ENCODE measurements at places on chromosomes 1 and 21.

GRCh38 chr1:6497215-6497866, 5.9 kb upstream of the PLEKHG5 start:
- no peak for DNase-seq

DNA sequence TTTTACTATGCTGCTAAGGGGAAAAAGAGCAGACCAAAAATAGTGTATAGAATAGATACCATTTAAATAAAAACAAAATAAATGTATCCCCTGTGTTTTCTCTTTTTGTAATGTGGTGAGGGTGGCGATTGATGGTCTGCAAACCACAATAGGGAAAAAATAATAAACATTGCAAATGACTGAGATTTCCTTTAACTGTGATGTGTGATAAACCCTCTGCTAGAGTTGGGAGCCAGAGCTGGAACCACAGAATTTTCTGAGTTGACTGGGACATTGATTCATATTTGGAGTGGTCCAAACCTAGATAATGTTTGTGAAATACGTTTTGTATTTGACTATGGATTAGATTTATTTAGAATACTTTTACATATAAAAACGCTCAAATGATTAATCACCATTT, 70.6 kb upstream of the PTGFR start:
- DNase-seq: no peak

- no peak for DNase-seq
Measured at GRCh38 chr1:20735581-20736111, 3.1 kb upstream of the SH2D5 start.

DNA sequence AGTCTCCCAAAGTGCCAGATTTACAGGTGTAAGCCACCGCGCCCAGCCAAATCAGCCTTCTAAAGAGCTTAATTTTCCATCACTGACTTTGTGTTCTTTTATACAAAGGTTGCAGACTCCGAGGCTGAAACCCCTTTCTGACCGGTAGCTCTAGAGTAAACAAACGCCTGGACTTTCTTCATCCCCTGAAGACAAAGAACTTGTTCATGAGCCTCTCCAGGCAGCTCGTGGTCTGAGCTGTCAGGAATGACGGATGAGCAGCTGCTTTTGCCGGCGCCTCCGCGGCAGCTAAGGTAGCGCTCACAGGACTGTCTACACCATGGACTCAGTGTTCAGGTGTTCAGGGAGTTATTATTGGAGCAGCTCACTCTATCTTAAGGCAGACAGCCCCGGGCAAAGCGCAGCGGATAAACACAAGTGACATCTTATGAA, 128.5 kb upstream of the ERRFI1 start:
- no peak for DNase-seq

GRCh38 chr1:22164841-22165808, 22.2 kb upstream of the WNT4 start:
- DNase-seq: no peak

DNA sequence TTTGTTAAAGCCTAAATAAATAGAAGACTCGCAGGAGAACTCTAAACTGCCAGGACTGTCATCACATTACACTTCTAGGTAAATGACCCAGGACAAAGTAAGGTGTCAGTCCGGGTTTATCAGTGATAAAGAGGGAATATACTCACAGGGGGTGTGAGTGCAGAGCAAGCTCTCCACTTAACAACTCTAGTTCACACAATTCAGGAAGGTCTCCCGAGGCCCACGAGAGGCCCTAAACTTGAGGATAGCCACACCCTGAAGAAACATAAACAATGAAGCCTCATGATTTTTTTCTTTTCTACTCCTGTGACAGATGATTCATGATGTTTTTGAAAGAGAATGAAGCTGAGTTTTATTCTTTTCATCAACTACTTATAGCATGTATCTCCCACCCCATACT, 65.6 kb upstream of the EXO1 start:
- no peak for DNase-seq

DNA sequence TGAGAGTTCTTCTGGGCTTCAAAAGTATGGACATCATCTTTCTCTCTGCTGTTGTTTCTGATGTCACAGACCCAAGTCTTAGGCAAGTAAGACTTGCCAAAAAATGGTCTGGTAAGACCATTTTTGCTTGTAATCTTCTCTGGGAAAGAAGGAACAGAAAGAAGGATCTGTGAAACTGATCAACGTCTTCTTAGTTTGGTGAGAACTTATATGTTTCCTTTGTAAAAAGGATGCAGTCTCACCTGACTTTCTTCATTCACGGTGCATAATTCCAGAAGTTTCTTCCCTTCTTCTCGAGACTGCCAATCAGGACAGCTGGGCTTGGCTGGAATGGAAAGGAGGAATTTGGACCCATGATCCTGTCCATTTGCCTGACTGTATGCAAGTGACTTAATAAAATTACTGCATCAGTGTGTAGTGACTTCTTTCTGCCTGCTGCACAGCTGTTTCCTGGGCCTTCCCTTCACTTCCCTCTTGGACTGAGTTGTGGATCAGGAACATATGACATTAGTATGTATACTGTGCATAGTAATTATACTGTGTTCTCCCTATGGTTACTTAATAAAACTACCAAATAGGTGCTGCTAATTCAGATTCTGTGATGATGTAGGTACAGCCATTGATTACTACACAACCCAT, 7.6 kb upstream of the DENND1B start:
- DNase-seq: no peak
